ENCODE measurements at places on chromosomes 2 and 18.

GRCh38 chr2:170122883-170123547 is 54.9 kb upstream of the MYO3B start:
- DNase-seq = no peak

DNA sequence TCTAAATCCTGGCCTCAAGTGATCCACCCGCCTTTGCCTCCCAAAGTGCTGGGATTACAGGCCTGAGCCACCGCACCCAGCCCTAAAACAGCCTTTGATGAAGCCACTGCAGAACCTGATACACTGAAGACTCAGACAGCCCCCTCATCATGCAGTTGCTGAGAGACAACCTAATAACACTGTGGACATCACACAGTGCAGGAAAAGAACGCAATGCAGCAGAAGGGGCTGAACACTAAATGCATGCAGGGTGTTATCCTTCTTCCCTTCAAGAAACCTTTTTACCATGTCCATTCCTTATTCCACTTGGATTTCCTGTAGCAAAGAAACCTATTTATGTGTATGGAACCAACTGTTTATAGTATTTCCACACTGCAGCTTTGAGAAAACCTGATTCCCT is 35.7 kb downstream of the MGAT4A start:
- DNase-seq = no peak

- no peak for DNase-seq
Observed at GRCh38 chr2:37020212-37020886, 54.0 kb upstream of the STRN start.

DNA sequence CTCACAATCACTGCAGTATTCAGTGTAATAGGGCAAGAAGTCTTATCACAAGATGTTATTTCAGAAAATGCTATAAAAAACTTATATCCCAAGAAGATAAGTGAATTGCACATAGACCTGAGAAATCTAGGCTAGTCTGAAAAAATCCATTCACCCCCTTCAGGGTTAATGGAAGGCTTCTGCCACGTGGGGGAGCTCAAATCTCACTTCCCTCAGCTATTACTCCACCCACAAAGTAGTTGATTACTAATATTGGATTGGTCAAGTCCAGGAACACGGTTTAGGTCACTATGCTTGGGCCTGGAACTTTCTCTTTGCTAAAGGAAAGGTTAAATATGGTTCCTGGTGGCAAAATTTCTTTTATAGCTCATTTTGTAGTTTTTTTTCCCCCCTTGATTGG is 51.2 kb upstream of the ADAM23 start:
- no peak for DNase-seq

- DNase-seq = no peak
Observed at GRCh38 chr2:172639823-172640222, 83.9 kb downstream of the PDK1 start.

GRCh38 chr18:42883169-42883568 is 232.3 kb downstream of the RIT2 start:
- DNase-seq = no peak

GRCh38 chr18:13464432-13465123 is 246.0 kb downstream of the LDLRAD4 start:
- DNase-seq = no peak

DNA sequence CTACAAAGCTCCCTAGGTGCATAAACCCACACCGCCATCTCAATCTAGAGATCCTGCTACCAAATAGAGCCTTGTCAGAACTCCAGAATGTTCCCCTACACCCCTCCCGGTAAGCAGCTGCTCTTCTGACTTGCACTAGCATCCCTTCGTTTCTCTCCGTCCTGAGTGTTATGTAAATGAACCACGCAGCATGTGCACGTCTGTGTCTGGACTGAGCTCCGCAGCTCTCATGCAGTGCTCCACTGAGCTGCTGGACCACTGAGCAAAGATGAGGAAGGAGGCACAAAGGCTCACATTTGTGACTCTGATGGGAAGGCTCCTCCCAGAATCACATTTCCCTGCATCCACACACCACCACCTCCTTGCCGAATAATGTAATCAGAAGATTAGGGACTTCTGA is 203.6 kb downstream of the MYT1L start:
- peak; percentile 31 for DNase-seq

DNA sequence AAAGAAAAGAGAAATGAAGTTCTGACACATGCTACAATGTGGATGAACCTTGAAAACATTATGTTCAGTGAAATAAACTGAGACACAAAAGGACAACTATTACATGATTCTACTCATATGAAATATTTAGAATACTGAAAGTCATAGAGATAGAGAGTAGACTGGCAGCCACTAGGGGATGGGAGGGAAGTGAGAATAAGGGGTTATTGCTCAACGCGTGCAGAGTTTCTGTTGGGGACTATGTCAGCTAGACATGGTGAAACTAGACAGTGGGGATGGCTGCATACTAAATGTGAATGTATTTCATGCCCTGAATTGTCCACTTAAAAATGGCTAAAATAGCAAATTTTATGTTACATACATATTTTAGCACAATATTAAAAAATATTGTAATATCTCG is 108.7 kb upstream of the ATL2 start:
- no peak for DNase-seq

GRCh38 chr2:201574766-201575165 is 68.5 kb downstream of the TMEM237 start:
- DNase-seq = no peak

- DNase-seq = peak; percentile 33
Observed at GRCh38 chr18:59047321-59048047, 92.2 kb upstream of the SEC11C start.

DNA sequence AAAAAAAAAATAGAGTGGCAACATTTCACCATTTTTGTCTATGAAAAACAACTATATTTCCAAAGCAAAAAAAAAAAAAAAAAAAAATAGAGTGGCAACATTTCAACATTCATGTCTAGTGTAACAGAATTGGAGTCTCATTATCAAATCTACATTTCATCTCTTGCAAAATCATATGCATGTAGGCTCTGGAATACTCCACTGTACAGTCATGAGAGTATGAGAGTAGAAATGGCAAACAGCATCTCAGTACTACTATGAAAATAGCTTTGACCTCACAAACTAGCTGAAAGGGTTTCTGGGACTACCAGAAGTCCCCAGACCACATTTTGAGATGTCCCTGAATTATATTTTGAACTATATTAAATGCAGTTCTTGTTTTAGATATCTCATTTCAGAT is 82.8 kb downstream of the SMAD2 start:
- DNase-seq = no peak

DNA sequence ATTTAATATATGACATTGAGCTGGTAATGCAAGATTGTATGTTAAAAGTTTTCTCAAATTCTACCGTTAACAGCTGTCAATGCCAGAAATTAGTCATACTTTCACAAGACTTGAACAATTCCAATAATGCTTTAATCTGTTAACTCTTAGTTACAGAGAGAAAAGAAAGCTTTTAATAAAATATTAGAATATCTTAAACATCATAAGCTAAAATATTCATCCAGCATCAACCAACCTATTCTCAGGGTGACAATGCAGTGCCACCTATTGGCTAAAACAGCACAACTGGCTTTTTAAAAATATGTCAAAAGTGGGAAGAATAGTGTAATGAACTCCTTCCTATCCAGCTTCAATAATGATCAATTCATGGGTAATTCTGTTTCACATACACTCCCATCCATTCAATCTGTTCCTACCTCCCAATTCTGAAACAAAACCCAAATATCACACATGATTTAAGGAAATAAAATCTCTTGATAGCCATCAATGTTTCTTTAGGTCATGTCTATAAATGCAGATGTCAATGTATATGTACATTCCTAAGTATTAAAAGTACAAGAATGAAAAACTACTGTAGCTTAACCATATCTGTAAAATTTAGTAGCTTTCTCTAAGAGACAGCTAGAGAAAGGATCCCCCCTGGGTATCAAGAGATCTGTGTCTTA is 79.8 kb upstream of the CCDC141 start:
- DNase-seq = no peak

- no peak for DNase-seq
Observed at GRCh38 chr2:112321375-112322320, 46.3 kb downstream of the ZC3H6 start.

- no peak for DNase-seq
Observed at GRCh38 chr2:36570416-36570815, 27.6 kb downstream of the FEZ2 start.

GRCh38 chr2:187853381-187853791 is 299.2 kb upstream of the TFPI start:
- DNase-seq = no peak

DNA sequence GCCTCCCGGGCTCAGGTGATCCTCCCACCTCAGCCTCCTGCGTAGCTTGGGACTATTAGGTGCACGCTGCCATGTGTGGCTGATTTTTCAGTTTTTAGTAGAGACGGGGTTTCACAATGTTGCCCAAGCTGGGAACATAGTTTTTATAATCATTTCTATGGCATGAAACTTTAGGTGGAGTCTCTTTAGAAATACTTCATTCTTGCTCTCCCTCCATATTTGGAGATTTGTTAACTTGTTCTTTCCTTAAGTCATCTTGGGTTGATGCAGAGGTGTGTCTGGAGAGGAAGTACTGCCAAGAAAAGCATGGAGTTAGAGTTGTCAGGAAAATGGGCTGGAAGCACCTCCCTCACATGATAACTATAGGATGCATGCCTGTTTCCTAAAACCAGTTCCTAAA is 17.4 kb downstream of the ZNF532 start:
- no peak for DNase-seq
